Head of caudate nucleus (tissue), 42 donors: ENCODE measurements at places on chromosomes 12 and 14.

DNA sequence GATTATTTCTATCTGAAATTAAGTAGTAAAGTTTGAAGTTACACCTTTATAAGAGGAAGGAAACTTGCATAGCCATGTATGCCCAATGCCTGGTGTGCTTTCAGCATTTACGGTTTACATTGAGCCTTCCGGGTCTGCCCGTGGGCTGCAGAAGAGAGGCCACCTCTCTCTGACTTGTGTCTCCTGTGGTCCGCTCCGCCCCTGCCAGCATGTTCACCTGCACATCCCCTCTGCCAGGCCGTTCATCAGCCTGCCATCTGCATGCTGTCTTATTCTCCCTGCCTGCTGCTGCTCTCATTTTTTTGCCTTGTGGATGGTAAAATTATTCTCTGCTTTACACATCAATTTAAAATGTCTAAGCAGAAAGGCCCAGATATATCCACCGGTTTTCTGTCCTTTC lies 41.5 kb upstream of the DYNC1H1 start:
- no peak for DNase-seq

DNA sequence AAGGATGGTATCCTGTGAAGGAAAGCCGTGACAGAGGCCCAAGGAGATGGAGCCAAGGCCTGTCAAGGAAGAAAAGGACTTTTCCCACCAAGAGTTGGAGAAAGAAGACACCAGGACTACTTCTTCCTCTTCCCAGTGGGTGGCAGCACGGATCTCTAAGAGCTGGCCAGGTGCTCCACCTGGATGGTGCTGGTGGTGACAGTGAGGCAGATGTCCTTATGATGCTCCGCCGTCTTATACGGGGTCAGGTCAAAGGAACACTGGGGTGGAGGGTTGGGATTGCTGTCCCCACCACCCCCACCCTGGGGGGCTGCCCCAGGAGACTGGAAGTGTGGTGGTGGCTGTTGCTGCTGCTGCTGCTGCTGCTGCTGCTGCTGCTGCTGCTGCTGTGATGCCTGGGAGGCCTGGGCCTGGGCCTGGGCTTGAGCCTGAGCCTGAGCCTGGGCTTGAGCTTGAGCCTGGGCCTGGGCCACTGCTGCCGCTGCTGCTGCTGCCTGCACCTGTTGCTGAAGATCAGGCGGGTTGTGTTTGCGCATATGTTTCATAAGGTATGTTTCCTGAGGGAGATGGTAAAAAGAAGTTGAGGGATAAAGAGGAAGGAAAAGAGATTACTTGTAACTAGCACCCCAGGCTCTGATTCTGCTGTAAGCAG lies 4.8 kb upstream of the ING4 start:
- DNase-seq, result no peak

DNA sequence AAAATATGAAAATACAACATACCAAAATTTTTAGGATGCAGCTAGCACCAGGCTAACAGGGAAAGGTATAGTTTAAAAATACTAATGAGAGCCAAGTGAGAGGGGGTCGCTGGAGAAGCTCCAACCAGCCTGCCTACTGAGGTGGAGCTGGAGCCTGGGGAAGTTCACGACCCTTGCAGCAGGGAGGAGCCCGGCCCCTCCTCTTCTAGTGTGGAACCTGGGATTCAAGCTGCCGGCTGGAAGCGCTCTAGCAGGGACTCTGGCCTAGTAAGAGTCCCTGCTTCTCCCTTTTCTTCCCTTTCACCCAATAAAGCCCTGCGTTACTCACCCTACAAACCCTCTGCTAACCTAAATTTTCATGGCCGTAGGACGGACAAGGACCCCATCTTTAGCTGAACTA lies 5.0 kb upstream of the KCNK13 start:
- DNase-seq, result no peak

DNA sequence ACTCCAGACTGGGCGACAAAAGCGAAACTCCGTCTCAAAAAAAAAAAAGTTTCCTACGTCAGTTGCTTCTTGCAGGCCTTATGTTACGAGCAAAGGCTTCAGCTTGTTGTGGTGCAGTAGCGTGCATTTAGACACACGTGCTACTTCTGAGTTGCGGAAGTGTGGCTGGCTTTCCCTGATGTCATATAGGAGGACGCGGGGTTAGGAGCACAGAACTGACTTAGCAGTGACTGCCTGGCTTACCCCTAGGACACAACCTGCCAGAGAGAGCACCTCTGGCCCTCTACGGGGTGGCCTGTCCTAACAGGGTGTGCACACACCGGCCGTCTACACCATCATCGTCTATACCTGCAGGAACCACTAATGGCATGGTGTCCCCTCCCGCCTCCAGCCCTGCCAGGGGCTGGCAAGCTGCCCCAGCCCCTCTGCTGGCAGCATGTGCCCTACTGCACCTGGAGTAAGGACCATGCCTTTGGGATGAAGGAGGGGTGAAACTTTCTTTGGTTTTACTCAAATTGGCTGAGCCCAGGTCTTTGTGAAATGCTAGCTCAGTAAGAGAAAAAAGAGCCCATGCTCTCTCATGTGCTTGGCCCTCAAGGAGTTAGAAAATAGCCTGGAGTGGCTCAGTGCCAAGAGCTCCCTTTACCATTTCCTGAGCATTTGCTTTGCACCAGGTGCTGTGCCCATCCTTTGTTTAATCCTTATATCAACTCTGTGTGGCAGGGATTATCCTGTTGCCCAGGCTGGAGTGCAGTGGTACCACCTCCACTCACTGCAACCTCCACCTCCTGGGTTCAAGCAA lies 1.7 kb upstream of the GPR68 start:
- DNase-seq, result no peak

- DNase-seq, result peak; percentile 71
Measured at GRCh38 chr14:24307575-24308341, at the start of gene CIDEB. TSS of gene CIDEB (minus strand) at chr14:24307977. CDS start at chr14:24307858, 119 bp downstream.

DNA sequence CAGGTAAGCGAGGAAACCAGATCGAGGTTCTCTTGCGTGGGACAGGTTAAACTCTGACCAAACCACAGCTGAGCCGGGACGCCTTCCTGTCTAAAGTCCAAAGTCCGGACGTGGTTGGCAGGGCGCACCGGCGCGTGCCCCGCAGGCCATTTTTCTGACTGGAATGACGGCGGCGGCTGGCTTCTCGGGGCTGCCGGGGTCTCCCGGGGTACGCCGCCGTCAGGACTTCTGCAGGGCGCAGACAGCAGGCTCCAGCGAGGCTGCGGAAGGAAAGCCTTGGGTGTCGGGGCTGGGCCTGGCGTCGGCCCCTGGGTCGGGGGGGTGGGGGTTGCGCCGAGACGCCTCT lies 32.8 kb downstream of the MIA2 start:
- peak; percentile 46 for DNase-seq

DNA sequence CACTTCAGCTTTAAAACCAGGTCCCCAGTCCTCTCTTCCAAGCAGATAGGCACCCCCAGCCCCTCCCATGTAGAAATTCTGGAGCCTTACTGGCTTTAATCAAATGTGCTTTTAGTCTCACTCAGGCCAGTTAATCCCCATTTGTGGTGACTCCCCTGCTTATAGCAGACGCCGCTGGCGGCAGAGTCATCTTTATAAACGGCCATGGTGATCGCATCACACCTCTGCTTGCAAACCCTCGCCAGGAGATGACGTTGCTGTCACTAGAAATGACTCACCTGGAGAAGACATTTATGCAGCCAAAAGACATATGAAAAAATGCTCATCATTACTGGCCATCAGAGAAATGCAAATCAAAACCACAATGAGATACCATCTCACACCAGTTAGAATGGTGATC lies 369.3 kb downstream of the VRK1 start:
- DNase-seq, result no peak

- no peak for DNase-seq
Measured at GRCh38 chr12:65784289-65785015, 39.8 kb upstream of the HMGA2 start.

GRCh38 chr12:22981711-22982110 lies 356.7 kb downstream of the ETNK1 start:
- DNase-seq, result no peak
